Activated CD4-positive, alpha-beta T cell treated with anti-CD3 and anti-CD28 coated beads for 48 hours (primary cell): ENCODE measurements at places on chromosomes 6 and 20.

DNA sequence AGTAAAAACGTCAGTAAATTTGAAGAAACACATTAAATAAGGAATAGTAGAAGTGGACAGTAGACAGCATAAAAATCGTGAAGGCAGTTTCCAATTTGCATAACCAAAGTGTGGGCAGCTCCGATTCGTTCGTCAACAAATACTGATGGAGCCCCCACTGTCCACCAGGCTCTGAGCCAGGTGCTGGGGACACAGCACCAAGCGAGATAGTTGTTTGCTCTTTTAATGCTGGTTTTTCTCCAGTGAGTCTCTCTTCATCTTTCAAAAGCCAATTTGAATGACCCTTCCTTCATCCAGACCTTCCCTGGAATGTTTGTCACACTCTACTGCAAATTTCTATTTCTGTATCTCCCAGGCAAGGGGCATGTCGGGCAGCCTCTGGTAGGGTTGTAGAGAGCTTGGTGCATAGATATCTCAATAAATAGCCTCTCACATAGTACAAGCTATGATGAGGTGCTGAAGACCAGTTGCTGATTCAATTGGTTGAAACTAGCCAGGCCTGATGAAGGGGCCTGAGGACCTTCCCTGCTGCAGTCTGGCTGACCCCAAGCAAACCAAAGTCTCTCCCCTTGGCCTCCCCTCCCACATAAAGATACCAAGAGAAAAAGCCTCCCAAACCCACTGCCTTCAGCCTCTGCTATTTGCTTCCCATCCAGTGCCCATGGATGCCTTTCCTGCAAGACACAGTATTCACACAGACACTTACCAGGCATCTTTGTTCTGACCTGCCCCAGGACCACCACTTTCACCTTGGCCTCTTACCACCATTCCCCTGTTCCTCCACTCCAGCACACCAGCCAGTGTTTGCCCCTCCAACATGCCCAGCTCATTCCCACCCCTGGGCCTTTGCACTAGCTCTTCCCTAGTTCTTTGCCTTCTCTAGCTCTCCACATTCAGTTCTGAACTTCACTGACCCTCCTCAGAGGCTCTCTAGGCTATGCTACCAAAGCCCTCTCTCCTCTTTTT is 125.2 kb downstream of the CEBPB start:
- DNase-seq = no peak

DNA sequence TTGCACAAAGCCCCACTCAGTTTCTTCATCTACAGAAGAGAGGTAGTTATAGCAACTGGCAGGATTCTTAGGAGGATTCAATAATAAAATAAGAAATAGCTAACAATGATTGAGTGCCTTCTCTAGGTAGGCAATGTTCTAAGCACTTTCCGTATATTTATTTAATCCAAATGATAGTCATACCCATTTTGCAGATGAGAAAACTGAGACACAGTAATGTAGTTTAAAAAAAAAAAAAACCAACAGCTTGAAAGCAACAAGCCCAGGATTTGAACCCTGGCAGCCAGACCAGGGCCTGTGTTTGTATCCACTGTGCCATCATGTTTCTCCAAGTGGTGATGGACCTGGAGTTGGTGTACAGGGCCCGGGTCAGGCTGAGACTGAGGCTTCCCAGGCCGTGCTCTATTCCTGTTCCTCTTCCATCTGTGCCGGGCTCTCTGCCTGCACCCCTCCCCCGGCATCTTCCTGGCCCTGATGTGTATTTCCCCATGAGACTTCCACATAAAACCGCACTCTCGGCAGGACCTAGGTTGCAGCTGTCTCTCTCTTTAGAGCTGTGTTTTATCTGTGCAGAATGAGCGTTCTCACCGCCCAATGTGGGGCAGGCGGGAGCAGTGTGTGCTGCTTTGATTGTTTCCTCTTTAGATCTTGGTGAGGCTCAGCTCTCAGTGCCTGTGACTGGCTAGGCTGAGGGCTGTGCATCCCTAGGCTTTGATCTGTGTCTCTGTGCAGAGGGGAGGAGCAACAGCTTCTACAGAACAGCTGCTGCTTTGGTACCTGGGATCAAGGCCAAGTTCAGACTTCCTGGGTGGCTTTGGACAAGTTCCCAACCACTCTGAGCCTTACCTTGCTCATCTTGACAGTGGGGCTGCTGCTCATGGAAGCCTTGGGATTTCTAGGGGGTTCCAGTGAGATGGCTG is 49.5 kb downstream of the TOX2 start:
- DNase-seq = peak; percentile 35

DNA sequence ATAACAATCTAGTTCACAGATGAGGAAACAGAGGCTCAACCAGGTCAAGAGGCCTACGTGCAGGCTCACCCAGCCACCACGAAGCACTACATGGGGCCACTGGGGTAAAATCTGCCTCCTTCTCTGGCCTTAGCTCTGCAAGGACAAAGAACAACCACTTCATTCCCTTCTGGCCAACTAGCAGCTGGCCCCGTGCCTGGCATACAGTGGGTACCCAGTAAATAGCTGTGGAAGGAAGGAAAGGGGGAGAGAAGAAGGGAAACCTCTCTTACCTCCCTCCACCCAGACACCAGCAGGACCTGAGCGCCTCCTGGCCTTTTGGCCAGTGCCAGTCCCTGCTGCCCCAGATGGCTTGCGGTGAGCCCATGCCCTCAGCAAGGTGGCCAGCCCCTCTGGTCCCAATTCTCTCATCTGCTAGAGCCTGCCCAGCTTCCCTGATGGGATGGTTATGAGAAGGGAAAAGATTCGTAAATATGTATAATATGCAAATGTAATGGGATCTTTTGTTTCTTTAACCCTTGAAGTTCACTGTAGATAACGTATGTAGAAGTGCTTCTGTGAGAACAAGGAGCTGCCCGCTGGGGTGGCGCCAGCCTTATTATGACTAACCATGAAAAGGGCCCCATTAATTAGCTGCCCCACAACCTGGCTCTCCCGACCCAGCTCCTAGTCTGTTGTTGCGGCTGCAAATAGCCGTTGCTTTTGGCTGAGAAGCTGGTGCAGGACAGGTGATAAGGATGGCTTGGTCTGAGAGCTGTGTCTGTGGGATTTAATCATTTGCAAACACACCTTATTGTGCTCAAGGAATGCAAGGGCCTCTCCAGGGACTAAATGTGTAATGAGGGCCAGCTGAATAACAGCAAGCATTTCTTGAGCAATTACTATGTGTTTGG is 62.0 kb downstream of the DLGAP4 start:
- DNase-seq = no peak

DNA sequence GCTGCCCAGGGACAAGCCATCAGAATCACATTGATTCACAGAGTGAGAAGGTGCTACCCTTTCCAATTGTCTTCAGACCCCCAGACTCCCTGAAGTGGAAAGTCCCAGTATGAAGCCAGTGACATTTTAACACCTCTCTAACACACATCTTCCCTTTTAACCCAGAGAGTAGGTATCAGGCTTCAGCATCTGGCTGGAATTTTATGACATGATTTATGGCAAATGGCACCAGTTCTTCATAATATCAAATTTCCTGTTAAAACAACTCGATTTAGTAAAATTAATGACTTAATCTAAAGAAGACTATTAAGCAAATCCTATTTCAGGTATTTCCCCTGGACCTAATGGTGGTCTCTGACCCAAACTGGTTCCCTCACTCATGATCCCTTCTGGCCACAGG is 25.0 kb downstream of the KCNB1 start:
- no peak for DNase-seq

DNA sequence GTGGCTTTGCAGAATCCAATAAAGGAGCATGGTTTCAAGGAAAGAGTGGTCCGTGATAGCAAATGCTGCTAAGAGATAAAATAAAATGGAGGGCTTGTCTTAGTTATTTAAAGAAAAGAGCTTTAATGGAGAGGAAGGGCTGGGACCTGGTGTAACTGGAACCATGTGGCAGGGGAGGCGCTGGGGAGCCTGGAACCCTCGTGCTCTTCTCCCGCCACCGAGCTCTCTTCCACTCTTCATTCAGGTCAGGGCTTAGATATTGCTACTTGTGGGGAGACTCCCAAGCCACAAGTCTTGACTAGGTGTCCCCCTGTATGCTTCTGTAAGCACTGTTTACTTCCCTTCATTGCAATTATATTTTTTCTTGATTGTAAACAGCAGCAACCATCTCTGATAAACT is 15.2 kb upstream of the ARFGEF3 start:
- no peak for DNase-seq

DNA sequence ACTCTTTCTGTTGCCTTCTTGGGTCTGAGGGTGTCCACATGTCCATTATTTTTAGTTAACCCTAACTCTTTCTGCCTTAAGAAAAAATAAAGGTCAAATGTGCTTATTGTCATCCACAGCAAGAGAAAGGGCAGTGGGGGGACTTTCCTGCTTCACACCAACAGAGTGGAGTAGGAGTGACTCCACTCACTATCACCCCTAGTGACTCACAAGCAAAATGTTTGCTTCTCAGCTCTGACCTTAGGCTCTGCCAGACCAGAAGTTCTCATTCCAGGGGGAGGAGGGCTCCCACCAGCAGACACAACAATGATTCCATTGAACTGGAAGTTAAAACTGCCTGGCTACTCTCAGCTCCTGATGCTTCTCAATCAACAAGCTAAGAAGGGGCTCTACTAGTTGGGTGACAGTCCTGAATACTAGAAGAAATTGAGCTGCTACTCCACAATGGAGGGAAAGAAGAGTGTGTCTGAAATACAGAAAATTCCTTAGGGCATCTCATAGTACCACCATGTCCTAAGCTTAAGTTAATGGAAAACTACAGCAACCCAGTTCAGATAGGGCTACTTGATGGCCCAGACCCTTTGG is 83.9 kb upstream of the AFDN start:
- DNase-seq = no peak

- no peak for DNase-seq
Observed at GRCh38 chr6:14286144-14286543, 168.6 kb downstream of the CD83 start.

GRCh38 chr6:2794171-2794730 is 29.1 kb downstream of the WRNIP1 start:
- DNase-seq = no peak

DNA sequence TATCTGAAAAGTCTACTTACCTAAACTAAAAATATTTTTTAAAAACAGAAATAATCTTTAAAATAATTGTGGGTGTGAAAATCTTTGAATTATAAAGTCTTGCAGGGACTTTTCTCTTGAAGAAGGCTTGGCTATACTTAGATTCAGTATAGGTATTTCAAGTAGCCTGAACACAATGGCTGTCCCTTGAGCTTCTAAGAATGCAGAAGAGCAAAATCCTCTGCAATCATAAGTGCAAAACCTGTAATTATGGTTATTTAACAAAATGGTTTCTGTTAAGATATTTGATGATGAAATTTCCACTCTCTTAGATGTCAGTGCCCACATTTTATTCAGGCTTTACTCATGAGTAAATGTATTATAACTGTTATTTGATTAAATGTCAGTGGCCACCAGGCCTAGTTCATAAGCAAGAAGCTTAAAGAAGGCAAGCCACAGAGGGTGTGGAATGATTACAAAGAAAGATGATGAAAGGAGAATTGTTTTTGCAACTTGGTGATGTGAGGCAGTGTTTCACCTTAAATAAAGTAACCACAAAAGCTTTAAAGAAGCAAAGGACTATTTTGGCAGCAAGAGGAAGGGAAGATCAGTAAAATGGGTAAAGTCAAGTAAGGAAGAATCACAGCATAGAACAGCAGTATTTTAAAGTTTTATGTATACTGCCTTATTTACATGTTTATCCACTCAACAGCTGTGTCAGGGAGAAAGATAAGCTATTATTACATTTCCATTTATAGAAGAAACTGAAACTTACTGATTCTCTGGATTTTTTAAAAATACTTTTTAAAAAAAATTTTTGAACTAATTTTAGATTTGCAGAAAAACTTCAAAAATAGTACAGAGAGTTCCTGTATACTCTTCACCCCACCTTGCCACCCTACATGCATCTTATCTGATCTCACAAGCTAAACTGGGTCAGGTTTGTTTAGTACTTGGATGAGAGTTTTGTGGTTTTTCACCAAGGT is 351.2 kb upstream of the RUNX2 start:
- DNase-seq = no peak

GRCh38 chr20:58212636-58213035 is 15.8 kb downstream of the ANKRD60 start:
- DNase-seq = no peak

DNA sequence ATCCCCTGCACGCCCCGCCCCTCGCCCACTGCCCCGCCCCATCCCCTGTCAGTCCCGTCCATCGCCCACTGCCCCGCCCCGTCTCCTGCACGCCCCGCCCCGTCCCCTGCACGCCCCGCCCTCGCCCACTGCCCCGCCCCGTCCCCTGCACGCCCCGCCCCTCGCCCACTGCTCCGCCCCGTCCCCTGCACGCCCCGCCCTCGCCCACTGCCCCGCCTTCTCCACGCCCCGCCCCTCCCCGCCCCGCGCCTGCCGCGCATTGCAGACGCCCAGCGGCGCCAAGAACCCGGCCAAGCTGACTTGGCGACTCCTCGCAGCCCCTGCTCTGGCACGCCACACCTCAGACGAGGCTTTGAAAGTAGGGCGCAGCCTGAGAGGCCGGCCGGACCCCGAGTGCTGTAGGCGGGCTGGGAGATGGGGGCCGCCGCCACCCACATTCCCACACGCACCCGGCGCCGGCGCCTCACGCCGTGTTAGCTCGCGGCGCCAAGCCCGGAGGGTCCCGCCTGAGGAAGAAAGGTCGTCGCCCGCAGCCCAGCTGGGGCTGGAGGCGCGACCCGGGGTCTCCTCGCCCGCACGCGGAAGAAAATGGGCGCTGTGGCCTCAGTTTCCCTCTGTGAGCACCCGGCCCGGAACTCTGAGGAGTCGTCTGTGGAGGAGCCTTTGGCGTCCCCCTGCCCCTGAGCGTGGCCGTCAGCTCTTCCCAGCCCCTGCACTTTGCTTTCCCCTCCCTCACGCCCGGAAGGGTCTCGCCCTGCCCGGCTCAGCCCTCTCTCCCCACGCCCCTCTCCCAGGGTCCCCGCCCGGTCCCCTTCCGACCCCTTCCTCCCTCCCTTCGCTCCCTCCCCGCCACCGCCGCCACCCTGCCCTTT is at the start of gene RAD21L1:
RAD21L1 (plus strand) TSS at position 262 of the 872 bp plus-strand sequence. CDS start 2,410 bp downstream, outside the sequence.
- DNase-seq = peak; percentile 87

GRCh38 chr6:43997345-43997677 is 129.9 kb downstream of the MRPL14 start:
- DNase-seq = no peak

- DNase-seq = no peak
Observed at GRCh38 chr6:33015798-33016197, 6.4 kb upstream of the HLA-DOA start.

DNA sequence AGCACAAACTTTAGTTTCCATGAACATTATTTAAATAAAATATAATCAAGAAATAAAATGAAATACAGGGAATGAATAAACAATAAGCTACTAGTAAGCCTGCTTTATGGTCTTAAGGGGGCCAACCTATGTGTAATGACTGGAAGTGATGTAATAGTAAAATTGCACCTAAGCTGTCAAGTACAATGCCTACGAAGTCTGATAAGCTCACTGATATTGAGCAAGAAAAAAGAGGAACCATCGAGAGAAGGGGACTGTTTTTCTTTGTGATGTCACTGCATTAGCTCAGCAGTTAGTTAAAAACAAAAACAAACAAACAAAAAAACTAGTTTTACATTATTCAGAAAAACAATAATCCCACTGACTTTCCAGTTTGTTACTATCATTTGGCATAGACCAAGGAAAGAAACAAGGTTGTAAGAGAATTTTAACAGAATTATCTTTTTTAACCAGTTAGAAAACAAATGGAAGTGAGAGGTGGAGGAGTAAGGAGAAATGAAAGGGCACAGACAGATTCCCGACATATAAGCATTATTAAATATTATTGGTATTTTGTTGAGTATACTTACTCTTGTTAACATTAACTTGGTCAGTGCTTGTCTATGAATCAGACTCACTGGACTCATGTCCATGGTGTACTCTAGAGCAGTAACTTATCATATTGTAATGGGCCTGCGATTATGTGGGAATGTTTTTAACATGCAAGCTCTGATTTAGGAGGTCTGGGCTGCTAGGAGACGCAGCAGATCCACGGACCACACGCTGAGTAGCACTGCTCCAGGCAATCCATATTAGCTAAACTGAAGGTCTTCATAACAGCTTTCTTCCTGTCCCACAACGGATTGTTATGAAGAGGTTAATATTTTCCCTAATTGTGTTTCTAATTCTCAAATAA is 99.6 kb upstream of the HMGCLL1 start:
- no peak for DNase-seq
